ENCODE measurements at places on chromosomes 6 and 20.

- DNase-seq: no peak
Measured at GRCh38 chr6:7765575-7766325, 39.9 kb downstream of the BMP6 start.

GRCh38 chr20:18276821-18277220, 11.5 kb upstream of the ZNF133 start:
- DNase-seq: no peak

DNA sequence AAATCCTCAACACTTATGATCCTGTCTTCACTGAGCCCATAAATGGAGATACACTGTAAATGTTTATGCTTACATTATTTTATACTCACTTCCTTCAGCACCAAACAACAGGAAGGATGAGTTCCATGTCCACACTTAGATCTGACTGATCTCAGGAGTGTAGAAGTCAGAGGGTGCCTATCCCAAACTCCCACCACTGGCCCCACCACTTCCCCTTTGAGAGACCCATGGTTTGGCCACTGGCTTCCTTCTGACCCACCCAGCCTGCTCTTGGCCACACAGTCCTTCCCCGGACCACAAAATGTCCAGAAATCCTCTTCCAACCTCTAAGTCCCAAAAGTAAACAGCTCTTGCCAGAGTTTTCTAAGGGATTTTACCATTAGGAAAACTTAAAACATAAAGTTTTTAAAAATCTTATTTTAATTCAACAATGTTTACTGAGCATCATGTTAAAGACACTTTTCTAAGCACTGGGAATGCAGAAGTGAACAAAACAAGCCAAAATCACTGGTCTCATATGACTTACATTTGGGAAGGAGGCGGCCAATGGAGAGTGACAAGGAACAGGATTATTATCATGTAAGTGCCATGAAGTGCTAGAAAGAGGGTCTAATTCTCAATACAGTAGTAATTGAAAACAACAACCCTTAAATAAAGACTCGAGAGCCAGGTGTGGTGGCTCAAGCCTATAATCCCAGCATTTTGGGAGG, 103.8 kb downstream of the NRSN1 start:
- no peak for DNase-seq

GRCh38 chr6:27605401-27606342, 132.8 kb upstream of the ZNF184 start:
- no peak for DNase-seq

DNA sequence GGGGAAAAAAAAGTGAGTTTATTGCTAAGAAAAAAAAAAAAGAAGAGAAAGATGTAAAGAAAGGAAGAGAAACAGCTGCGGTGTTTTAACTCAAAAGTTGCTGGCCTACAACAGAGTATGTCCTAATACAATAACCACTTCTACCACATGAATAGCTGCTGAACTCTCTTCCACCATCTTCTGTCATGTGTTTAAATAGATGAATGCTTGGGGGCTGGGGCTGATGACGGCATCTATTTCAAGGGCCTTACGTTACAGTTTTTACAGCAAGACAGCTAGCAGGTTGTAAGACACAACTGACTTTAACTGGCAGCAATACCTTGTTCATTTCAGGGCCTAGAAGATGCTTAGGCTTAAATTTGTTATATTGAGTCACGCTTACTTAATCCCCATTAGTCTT, 50.4 kb downstream of the MAP3K7 start:
- no peak for DNase-seq

DNA sequence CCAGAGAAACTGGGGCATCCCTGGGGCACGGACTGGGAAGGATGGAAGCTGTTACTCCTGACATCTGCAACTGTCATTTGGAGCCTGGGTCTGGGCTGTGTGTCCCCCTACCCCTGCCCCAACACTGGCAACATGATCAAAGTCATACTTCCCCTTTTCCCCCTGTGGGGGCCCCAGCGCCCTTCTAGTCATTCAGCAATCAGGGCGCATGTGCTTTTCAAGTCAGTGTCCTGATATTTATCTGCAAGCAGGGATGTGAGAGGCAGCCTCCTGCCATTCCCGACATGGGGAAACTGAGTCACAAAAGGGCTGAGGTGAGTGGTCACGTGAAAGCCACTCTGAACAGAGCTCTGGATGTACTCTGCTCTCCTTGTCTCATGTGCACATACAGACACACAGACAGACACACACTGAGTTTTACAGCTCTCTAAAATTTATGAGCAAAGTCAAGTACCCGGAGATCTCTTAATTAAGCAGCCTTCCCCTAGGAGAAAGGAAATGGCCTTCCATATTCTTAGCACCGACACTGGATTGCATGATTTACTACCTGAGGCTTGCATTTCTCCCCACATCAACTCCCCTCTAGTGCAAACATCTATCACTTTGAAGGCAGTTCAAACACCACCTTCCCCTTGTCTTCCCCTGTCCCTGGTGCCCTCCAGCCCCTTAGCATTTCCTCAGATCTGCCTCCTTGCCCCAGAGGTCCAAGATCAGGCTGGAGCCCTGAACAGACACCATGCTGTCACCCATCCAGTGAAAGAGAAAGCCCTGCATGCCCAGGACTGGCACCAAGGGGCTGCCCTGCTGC, 170.7 kb downstream of the CDC5L start:
- no peak for DNase-seq

- no peak for DNase-seq
Measured at GRCh38 chr6:154956771-154957522, 38.2 kb upstream of the TIAM2 start.

- no peak for DNase-seq
Measured at GRCh38 chr6:139515511-139515910, 141.1 kb upstream of the CITED2 start.

DNA sequence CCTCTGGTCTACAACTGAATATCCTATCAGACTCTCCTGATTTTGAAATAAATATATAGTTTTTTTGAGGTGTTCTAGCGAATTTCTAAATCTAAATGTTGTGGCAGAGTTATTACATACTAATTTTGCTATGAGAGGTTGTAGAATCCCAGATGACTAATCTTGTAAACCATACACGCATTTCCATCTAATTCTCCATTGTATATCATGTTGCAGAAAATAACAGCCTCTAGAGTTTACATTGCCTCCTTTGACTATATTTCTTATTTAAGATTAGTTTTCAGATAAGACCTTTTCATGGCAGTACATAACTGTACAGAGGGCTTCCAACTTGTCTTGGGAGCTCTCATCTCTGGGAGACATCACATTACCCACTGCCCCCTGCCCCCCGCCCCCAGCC, 22.9 kb downstream of the PTPN1 start:
- DNase-seq: no peak

DNA sequence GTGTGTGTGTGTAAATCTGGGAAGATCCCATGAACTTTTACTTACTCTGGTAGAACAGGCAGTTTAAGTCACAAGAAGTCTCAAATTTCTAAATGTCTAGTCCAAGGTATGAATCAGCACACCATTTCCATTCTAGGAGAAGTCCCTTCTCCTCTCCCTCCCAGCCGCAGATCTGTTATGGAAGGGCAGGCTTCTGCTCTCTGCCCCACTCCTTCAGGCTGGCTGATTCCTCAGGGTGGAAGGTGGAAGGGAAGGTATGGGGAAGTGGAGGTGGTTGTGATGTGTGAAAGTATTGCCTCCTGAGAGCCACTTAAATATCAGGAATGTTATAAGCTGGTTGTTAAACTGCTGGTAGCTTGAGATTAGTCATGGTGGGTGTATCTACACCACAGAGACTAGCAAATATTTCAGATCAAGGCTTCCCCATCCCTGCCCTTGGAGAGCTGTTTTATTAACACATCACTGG, 44.5 kb upstream of the LAMA4 start:
- DNase-seq: no peak

DNA sequence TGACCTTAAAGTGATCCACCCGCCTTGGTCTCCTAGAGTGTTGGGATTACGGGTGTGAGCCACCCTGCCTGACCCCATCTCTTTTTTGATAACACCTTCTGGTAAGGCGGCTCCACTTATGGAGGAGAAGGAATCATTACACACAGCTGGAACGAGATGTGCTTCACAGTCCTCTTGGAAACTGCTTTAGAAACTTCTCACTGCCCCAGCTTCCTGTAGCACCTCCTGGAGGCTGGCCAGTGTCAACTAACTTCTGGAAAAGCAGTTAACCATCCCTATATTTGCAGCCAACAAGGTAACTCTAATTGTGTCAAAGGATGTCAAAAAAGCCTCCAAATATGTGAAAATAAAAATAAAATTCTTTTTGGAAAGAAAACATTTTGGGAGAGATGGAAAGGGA, 48.8 kb upstream of the BCLAF1 start:
- no peak for DNase-seq

DNA sequence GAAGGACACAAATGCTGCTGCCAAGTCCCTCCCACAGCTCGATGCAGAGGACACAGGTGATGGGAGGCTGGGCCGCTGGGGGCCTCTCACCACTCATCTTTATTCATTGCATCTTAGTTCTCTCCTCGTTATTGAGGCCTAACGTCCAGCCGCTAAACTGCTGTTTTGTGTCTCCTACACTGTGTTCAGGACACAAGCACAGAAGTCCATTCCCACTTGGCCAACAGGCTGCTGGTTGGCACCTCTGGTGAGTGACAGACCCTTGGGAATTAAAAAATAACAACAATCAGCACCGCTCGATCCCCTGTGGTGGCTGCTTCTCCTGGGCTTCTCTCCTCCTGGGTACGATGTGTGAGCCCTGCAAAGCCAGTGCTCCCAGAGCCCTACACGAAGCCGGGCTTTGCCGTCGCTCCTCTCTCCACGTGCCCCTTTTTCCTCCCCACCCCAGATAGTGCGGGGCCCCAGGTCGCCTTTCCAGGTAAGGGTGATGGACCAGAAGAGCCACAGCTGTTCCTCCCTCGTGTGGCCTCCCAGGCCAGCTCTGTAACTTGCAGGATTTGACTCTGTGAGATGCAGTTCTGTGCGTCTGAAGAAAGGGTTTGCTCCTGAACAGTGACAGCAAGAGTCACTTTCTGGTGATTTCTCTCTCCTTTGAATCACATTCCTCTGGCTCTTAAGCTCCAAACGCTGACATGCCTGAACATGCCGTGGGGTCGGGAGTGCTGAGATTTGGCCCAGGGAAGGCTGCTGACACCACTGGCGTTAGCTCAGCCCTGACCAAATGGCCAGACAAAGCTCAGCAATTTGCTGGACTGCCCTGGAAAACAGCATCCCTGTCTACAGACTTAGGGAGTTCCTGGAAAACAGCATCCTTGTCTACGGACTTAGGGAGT, 59.3 kb downstream of the DLL1 start:
- no peak for DNase-seq

DNA sequence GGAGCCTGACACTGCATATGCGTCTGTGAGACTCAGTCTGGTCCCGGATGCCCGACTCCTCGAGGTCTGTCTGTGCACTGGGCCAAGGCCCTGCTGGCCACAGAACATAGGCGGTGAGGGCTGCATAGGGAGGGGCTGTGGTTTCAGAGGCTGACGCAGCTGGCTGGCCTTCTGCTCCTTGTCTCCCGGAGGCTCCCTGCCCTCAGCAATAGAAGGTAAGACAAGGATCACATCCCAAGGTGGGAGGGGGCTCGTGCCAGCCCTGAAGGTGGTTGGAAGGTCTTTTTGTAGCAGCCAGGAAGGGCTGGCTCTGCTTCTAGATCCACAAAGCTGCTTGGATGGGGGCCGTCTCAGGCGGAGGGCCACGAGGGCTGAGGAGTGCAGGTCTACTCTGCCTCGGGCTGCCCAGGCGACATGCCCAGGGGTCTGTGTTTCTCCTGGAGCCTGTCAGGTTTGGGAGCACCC, 239.8 kb upstream of the SULF2 start:
- DNase-seq: no peak

- no peak for DNase-seq
Measured at GRCh38 chr20:44614525-44614924, 32.1 kb downstream of the PKIG start.

GRCh38 chr20:11059659-11060058, 385.9 kb upstream of the JAG1 start:
- DNase-seq: no peak

- DNase-seq: no peak
Measured at GRCh38 chr6:169328112-169328801, 74.6 kb upstream of the THBS2 start.

GRCh38 chr20:5971203-5971602, 20.8 kb downstream of the MCM8 start:
- DNase-seq: no peak

DNA sequence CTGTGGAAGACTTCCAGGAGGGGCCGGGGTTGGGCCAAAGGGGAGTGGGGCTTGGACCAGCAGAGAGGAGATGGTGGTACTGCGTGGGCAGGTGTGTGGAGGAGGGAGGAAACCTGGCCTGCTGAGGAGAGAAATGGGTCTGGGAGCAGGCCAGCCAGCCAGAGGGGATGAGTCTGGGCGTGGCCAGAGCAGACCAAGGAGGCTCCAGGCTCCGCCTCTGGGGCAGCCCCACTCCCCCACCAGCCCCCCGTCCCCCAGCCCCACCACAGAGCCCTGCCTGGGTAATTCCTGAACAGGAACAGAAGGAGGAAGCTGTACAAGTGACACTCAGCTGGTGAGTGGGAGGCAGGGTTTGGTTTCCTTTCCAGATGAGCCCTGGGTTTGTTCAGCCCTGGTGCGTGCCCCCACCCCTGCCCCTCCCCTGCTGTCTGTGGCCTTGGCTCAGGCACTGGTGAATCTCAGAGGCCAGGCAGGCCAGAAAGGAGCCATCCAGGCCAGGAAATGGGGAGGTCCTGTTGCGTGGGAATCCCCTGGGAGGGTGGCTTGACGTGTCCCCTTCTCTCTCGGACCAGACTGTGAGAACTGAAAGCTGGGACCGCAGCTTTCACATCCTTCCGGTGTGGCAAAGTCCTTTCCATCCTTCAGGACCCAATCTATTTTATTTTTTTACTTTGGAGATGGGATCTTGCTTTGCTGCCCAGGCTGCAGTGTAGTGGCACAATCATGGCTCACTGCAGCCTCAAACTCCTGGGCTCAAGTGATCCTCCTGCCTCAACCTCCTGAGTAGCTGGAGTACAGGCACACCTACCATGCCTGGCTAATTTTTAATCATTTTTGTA, 9.4 kb upstream of the SRC start:
- DNase-seq: no peak

GRCh38 chr6:3450888-3451287, 6.0 kb downstream of the SLC22A23 start:
- no peak for DNase-seq

- no peak for DNase-seq
Measured at GRCh38 chr20:40880063-40880728, 148.4 kb upstream of the TOP1 start.

DNA sequence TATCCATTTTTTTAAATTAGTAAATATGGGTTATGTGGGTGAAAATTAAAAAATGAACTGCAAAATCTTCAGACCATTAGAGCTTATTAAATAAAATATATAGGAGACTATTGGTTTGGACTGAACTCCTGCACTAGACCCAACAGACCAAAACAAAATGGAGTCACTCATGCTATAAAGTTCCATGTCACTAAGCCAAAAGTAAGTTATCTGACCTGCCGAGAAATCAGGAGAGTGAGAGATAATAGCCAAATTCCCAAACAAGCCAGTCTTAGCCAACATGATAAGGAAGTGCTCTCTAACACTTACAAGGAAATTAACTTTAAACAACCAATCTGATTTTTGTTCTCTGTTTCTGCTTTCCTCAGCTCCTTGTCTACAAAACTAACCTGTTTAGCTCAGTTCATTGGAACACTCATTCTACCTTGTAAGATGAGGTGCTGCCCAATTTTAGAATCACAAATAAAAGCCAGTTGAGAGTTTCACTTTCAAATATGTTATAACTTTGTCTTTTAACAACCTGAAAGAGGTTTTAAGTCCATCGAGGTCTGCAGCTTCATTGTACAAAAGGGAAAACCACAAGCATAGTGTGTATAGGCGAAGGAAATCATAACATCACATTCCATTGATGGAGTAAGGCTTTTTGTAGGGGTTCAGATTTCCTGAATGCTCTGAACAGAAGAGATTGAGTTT, 220.5 kb downstream of the TENT5A start:
- no peak for DNase-seq

GRCh38 chr20:3563548-3564177, 92.8 kb downstream of the ATRN start:
- no peak for DNase-seq
